ENCODE measurements at places on chromosomes 16 and 17. TPM values are rescaled to one million over a fixed set of nuclear protein-coding genes. Genes with fewer than 3 reads are reported as not detected.
A peak's percentile ranks its signal among the peaks of the same experiment; 100 is the strongest.

Gene GP1BA
- 0.59 TPM for total RNA-seq

Gene NPIPA2
- total RNA-seq: 3.3 TPM

Gene NKD1
- 59.7 TPM for total RNA-seq

Gene CLDN6
- total RNA-seq: not detected

Gene RAMP2
- total RNA-seq: 120 TPM

Gene GHDC
- 26.2 TPM for total RNA-seq

Gene HBA2
- total RNA-seq: 53.4 TPM

Gene CRYM
- 18.6 TPM for total RNA-seq

Gene CAPN15
- total RNA-seq: 54.2 TPM

Gene CHST4
- total RNA-seq: not detected

Gene NOS2
- total RNA-seq: 0.78 TPM

Gene SLC16A11
- 12.9 TPM for total RNA-seq

- no peak for DNase-seq
- H3K4me3 ChIP-seq: no peak overlapping the region
- no peaks in the 10 kb centered on the region for H3K36me3 ChIP-seq
- H3K27me3 ChIP-seq: no peaks in the 10 kb centered on the region
- peaks cover 80% of the 10 kb centered on the region for H3K4me1 ChIP-seq
Observed at GRCh38 chr17:77427391-77427991, 286.7 kb downstream of the SEC14L1 start.

GRCh38 chr17:58667934-58668597 lies 23.8 kb downstream of the TEX14 start:
- no peaks in the 10 kb centered on the region for H3K4me1 ChIP-seq
- H3K4me3 ChIP-seq: no peak overlapping the region
- no peaks in the 10 kb centered on the region for H3K27me3 ChIP-seq
- DNase-seq: no peak
- H3K27ac ChIP-seq: no peak overlapping the region

- no peak for DNase-seq
Observed at GRCh38 chr16:21722771-21723455, 59.1 kb downstream of the OTOA start.

DNA sequence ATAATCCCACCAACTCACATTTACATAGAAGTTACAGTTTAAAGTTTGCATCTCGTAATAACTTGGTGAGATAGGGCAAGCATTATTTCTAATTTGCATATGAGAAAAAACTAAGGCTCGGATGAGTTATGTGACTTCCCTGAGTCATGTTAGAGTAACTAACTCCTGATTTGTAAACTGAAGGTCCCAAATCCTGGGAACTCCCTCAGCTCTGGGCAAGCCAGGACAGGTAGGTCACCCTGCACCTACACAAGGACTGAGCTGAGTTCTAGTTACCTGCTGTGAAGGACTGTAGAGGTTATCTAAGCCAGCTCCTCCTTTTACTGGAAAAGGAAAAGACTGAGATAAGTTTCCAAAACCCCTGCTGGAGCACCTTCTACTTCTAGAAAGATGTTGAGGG lies 92.1 kb upstream of the HLF start:
- H3K4me1 ChIP-seq: no peaks in the 10 kb centered on the region
- H3K27me3 ChIP-seq: no peaks in the 10 kb centered on the region
- H3K36me3 ChIP-seq: no peaks in the 10 kb centered on the region
- no peak for DNase-seq
- H3K4me3 ChIP-seq: no peak overlapping the region
- H3K27ac ChIP-seq: no peak overlapping the region

DNA sequence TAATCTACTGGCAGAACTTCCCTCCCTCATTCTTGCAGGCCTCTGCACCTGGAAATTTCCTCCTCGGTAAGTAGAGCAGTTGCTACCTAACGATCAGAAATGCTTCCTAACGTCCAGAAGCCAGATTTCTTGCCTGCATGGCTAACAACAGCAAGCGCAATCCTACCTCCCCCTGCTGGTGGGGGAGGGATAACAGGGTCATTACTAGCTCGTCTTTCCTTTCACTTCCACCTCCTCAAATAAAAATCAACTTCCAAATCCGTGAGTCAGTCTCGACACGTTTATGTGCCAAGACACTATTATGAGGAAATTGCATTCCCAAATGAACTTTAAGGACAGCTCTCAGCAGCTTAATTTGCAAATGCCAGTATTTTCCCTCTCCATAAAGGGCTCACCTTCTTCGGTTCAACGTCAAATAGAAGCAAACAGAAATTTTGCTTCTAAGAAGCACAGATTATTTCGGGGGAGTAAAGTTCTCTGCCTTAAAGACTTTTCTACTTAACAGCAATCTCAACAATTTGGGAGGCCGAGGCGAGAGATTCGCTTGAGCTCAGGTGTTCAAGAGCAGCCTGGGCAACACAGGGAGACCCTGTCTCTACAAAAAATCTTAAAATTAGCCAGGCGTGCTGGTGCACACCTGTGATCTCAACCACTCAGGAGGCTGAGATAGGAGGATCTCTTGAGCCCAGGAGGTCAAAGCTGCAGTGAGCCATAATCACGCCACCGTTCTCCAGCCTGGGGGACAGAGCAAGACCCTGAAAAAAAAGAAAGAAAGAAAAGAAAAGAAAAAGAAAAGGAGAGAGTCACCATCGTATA lies 188.6 kb upstream of the PSMD7 start:
- H3K4me1 ChIP-seq: no peaks in the 10 kb centered on the region
- H3K27me3 ChIP-seq: no peaks in the 10 kb centered on the region
- no peak overlapping the region for H3K4me3 ChIP-seq

DNA sequence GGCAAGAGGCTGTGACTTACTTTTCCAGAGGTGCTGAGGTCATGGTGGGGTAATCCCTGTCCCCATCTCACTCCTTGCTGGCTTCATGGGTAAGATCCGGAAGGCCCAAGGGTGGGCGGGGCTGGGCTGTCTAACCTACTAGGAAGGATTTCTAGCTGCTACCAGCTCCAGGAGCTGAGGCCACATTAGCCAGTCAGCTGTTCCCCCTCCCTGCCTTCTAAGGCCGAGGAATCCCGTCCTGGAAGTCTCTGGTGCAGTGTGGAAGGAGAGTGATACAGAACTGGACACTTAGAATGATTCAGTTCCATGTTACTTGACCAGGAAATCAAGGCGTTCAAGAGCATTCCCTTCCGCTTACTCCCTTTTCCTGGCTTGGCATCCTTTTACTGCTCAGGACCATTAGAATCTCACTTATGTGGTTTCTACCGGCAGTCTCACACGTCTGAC lies 8.9 kb downstream of the GNGT2 start:
- no peaks in the 10 kb centered on the region for H3K27me3 ChIP-seq
- no peak for DNase-seq
- H3K4me1 ChIP-seq: no peaks in the 10 kb centered on the region
- H3K27ac ChIP-seq: no peak overlapping the region
- H3K4me3 ChIP-seq: no peak overlapping the region

- DNase-seq: peak; percentile 13
- H3K4me1 ChIP-seq: no peaks in the 10 kb centered on the region
- H3K27me3 ChIP-seq: no peaks in the 10 kb centered on the region
- H3K36me3 ChIP-seq: no peaks in the 10 kb centered on the region
- H3K27ac ChIP-seq: no peak overlapping the region
- no peak overlapping the region for H3K4me3 ChIP-seq
Observed at GRCh38 chr17:40980596-40980995, 3.5 kb downstream of the KRT40 start.

DNA sequence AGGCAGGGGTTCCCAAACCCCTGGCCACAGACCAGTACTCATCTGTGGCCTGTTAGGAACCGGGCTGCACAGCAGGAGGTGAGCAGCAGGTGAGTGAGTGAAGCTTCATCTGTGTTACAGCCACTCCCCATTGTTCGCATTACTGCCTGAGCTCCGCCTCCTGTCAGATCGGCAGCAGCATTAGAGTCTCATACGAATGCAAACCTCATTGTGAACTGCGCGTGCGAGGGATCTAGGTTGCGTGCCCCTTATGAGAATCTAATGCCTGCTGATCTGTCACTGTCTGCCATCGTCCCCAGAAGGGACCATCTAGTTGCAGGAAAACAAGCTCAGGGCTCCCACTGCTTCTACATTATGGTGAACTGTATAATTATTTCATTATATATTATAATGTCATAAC lies 25.1 kb upstream of the RMI2 start:
- no peaks in the 10 kb centered on the region for H3K36me3 ChIP-seq
- DNase-seq: no peak
- no peak overlapping the region for H3K27ac ChIP-seq
- no peaks in the 10 kb centered on the region for H3K4me1 ChIP-seq

DNA sequence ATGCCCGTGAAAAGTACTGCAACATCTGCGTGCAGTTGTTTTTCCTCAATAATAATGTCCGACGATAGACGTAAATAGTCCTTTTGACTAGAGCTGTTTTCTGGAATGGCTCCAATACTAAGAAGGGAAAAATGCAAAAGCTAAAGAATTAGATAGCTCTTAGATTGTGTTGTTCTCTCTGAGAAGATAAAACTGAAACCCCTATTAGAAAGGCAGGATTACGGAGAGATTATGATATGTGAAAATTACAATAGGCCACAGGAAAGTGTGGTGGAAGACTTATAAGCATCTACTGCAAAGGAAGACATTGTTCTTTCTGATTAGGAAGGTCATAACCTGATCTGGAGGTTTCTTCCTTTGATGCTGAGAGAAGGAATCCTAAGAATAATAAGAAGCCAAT lies 33.5 kb upstream of the KCNJ16 start:
- H3K27me3 ChIP-seq: no peaks in the 10 kb centered on the region
- no peak overlapping the region for H3K27ac ChIP-seq
- H3K4me3 ChIP-seq: no peak overlapping the region
- no peak for DNase-seq
- H3K36me3 ChIP-seq: no peaks in the 10 kb centered on the region

- no peak for DNase-seq
- peak overlapping the region; percentile 82 for H3K27ac ChIP-seq
- H3K4me1 ChIP-seq: peaks cover 88% of the 10 kb centered on the region
- peaks cover 46% of the 10 kb centered on the region for H3K36me3 ChIP-seq
- H3K4me3 ChIP-seq: no peak overlapping the region
Observed at GRCh38 chr17:1001640-1002411, 4.9 kb downstream of the TIMM22 start.

GRCh38 chr17:53387745-53388144 lies 435.0 kb upstream of the KIF2B start:
- no peaks in the 10 kb centered on the region for H3K4me1 ChIP-seq
- H3K4me3 ChIP-seq: no peak overlapping the region
- no peaks in the 10 kb centered on the region for H3K36me3 ChIP-seq
- no peak for DNase-seq

GRCh38 chr17:40464392-40464855 lies 21.2 kb downstream of the IGFBP4 start:
- H3K36me3 ChIP-seq: no peaks in the 10 kb centered on the region
- no peaks in the 10 kb centered on the region for H3K27me3 ChIP-seq
- DNase-seq: no peak
- peaks cover 7% of the 10 kb centered on the region for H3K4me1 ChIP-seq
- H3K27ac ChIP-seq: no peak overlapping the region

- no peaks in the 10 kb centered on the region for H3K36me3 ChIP-seq
- H3K4me3 ChIP-seq: no peak overlapping the region
- H3K27me3 ChIP-seq: no peaks in the 10 kb centered on the region
- no peak for DNase-seq
Observed at GRCh38 chr16:71591917-71592316, 15.0 kb upstream of the TAT start.

- no peak for DNase-seq
- no peak overlapping the region for H3K27ac ChIP-seq
- H3K4me1 ChIP-seq: no peaks in the 10 kb centered on the region
Observed at GRCh38 chr17:57689254-57689653, 55.8 kb downstream of the CCDC182 start.

- H3K27ac ChIP-seq: no peak overlapping the region
- H3K36me3 ChIP-seq: no peaks in the 10 kb centered on the region
- H3K4me1 ChIP-seq: no peaks in the 10 kb centered on the region
- no peaks in the 10 kb centered on the region for H3K27me3 ChIP-seq
- H3K4me3 ChIP-seq: no peak overlapping the region
Observed at GRCh38 chr17:77854759-77855745, 103.5 kb upstream of the TNRC6C start.

DNA sequence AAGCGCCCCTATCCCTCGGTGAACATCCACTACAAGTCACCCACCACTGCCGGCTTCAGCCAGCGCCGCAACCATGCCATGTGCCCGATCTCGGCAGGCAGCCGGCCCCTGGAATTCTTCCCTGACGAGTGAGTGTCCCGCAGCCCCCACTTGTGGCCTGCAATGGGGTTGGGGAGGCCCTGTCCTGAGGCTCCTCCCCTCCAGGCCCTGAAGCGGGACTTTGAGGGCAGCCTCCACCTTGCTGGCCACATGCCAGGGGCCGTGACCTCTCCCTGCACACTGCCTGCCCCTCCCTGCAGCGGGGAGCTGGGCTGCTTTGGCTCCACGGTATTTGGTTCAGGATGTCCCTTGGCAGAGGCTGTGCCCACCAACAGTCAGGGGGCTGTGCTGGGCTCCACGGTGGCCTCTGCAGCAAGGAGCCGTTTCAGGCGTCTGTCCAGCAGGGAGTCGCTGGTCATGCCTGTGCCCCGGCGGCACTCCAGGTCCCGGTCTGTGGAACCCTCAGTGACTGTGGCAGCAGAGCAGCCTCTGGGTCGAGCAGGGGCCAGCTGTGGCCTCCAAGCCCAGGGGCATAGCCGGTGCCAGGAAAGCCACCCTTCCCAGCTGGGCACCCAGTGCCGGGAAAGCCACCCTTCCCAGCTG lies 8.3 kb downstream of the NME3 start:
- peak; percentile 78 for DNase-seq
- no peaks in the 10 kb centered on the region for H3K4me1 ChIP-seq
- H3K27me3 ChIP-seq: no peaks in the 10 kb centered on the region
- H3K36me3 ChIP-seq: peaks cover 27% of the 10 kb centered on the region

- H3K27ac ChIP-seq: no peak overlapping the region
- no peak overlapping the region for H3K4me3 ChIP-seq
- no peaks in the 10 kb centered on the region for H3K36me3 ChIP-seq
- no peak for DNase-seq
- H3K4me1 ChIP-seq: no peaks in the 10 kb centered on the region
Observed at GRCh38 chr17:2580661-2581060, 12.8 kb upstream of the PAFAH1B1 start.

DNA sequence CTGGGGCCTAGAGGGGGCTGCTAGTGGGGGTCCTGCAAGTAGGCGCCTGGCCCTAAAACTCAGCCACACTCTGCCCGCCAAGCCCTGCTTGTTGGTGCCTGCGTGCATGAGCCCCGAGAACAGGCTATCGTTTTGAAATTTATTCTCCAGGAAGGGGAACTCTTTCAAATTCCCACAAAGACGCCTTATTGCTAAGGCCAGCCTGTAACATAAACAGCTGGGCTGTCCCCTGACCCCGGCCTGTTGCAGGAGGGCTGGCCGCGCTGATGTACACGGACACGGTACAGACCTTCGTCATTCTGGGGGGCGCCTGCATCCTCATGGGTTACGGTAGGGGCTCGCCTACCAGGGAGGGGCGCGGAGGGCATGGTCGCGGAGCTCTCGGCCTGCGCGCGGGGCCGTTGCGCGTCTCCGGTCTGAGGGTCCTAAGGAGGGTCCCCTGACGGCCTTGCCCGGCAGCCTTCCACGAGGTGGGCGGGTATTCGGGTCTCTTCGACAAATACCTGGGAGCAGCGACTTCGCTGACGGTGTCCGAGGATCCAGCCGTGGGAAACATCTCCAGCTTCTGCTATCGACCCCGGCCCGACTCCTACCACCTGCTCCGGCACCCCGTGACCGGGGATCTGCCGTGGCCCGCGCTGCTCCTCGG lies 4.3 kb downstream of the SLC5A2 start:
- H3K4me3 ChIP-seq: peak overlapping the region; percentile 61
- H3K36me3 ChIP-seq: peaks cover 18% of the 10 kb centered on the region
- peaks cover 36% of the 10 kb centered on the region for H3K4me1 ChIP-seq
